Activated CD4-positive, alpha-beta T cell treated with anti-CD3 and anti-CD28 coated beads, Interleukin-2, amount 10 ng/mL, durations not matched to agents 24 days and 14 days (primary cell): ENCODE measurements at places on chromosomes 2 and 18. TPM values are rescaled to one million over a fixed set of nuclear protein-coding genes. Genes with fewer than 3 reads are reported as not detected.

- no peak for DNase-seq
Measured at GRCh38 chr2:100645695-100646429, 83.1 kb downstream of the PDCL3 start.

DNA sequence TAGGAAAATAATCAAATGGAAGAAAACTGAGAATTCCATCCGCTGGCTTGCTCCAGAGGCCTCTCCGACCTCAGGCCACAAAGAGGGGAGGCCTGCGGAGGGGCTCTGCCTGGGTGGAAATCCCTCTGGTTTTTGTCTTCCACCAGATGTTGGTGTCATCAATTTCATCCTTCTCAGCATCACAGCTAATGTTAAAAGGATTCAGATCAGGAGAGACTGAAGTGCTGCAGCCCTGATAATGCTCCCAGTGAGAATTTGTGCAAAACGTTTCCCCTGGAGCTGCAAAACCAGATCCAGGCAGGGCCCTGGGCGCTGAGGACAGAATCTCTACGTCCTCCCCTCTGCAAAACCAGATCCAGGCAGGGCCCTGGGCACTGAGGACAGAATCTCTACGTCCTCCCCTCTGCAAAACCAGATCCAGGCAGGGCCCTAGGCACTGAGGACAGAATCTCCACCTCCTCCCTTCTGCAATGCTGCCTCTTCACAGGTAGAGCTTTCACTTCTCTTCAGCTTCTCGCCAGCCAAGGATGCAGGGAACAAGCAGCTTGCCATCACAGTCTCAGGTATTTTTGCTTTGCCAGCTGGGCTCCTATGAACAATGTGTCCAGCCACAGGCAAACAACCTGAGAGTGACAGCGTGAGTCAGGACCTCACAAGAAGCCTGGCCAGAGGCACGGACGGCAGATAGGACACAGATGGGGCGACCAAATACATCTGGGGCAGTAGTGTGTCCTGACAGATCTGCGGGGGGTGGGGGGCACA lies 81.2 kb downstream of the TMEM18 start:
- no peak for DNase-seq

DNA sequence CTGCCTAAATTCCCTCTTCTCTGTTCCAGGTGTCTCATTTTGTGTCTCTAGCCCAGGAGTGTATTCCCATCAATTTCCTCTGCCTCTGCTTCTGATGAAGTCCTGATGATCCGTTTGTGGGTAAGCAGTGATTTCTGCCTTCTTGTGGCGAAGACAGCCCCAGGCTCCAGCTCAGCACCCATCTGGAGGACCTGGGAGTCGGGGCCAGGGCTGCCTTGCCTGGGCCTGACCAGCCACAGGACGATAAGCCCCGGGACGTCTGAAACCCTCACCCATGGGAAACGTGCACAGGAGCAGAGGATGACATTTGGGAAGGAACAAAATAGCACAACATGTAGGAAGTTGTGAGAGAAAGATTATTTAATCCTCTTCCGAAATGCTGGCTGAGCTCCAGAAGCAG lies 206.9 kb downstream of the FBXO15 start:
- no peak for DNase-seq

GRCh38 chr2:239095460-239096081 lies 247.7 kb downstream of the TWIST2 start:
- no peak for DNase-seq

CDH2 gene
- total RNA-seq = 0.07 TPM in 1 of 2 replicates, not detected in the other

- no peak for DNase-seq
Measured at GRCh38 chr18:52813635-52814416, 473.8 kb downstream of the DCC start.

GRCh38 chr2:190636361-190636760 lies 12.5 kb upstream of the NAB1 start:
- no peak for DNase-seq

- DNase-seq = peak; percentile 63
Measured at GRCh38 chr2:36618381-36618780, 20.4 kb upstream of the FEZ2 start.

GRCh38 chr2:145715601-145716000 lies 1195.7 kb upstream of the ZEB2 start:
- DNase-seq = no peak

- no peak for DNase-seq
Measured at GRCh38 chr2:217468042-217468830, 534.6 kb downstream of the TNS1 start.

DNA sequence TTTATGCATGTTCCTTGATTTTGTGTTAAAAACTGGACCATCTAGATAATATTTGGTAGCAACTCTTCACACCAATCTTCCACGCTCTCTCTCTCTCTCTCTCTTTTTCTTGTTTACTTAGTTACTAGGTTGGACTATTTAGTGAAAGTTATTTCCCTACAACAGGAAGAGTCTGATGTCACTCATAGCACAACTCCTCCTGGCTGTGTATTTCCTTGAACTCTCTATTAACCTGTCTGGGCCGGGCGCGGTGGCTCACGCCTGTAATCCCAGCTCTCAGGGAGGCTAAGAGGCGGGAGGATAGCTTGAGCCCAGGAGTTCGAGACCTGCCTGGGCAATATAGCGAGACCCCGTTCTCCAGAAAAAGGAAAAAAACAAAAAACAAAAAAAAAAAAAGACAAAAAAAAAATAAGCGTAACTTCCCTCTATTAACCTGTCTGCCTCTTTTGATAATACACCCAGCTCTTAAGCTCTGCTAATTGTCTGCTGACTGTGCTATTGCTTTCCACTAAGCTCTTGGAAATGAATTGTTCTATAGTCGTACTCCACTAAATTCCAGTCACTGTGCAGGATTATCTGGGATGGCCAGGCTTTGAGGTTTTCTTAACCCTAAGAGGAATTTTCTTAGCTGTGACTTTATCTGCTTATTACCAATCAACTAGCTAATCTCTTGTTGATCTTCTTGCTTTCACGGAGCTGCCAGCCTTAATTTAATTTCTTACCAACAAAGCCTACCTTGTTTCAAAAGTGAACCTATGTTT lies 18.1 kb upstream of the CDH19 start:
- no peak for DNase-seq

GRCh38 chr18:6547476-6547875 lies 132.8 kb upstream of the L3MBTL4 start:
- no peak for DNase-seq
